ENCODE measurements at places on chromosomes 4 and X.

- no peak for DNase-seq
These were observed 71.7 kb downstream of the SLC2A9 start for GRCh38 chr4:9949573-9949972.

DNA sequence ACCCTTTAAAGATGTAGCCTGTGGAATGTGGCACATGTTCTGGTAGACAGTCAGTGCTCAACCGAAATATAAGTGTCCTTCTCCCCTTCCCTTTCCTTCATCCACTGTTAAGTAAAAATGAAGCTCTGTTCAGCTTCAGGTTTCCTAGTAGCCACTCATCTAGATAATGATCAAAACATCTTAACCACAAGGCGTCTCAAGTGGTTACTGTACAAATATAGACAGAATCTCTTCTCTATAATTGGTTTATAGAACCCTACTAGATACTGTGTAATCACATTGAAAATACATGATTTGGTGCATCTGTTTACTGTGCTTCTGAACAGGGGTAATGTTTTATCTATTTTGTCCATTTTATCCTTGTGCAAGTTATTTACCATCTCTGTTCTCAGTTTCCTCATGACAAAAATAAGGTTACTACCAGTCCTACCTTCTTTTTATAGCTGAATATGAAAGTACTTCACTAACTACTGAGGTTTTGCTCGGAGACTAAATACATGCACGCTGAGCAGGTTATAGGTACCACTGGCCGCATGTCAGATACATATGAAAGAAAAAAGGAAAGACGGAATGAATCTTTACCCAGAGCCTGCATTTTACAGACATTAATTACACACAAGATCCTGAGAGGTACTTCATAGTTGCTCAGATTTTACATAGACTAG lies 20.3 kb upstream of the SLC25A4 start:
- DNase-seq: no peak

DNA sequence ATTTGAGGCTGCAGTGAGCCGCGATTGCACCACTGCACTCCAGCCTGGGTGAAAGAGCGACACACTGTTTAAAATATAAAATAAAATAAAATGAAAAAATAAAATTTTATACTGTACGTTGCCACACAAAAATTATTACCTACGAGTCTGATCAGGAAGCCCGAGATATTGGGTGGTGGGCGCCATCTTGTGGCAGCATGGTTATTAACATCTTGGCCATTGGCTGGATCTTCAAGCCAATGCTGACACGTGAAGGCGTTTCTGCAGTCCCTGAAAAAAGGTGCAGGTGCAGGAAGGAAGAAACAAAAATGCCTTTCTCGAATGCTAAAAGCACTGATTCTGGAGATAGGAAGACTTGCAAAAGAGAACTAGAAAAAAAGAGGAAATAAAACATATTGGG lies 4.9 kb upstream of the TLR8 start:
- DNase-seq: no peak

DNA sequence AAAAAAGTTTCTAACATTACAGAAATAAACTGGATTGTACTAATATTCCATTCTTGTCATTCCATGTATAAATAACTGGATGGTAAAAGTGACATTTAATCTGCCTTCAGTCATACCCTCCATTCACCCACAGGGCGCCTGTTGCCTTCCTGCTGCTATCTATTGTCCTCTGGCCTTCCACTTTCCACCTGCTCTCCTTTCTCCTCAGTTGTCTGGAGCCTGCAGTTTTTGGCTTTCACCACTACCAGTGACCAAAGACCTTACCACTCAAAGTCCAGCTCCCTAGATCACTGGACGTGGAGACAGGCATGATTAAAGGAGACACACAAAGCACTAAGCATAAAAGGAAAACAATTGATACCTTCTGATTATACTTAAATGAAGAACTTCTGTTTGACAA lies 46.2 kb upstream of the NHS start:
- no peak for DNase-seq

DNA sequence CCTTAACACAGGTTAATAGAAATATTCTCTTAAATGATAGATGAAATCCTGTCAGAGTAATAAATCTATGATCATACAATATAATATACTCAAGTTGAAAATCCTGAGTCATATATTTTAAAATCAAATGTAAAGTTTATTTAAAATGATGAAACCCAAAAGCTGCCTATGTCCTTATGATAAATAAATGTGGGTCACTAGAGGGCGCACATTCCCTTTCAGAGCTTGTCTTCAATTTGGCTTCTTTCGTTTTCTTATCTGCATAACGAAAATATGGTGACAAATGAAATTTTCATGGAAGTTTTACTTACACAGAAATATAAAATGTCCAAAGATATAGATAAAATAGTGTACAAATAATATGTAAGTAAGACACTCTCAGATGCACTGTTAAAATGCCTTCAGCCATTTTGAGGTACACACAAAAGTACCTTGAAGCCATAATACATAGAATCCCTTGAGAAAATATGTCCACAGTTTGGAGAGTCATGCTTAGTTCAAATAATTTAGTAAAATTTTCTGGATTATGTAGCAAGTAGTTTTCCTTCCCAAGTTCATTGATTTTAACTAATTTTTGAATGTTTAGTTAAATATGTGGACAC lies 680.4 kb downstream of the DMD start:
- DNase-seq: no peak

DNA sequence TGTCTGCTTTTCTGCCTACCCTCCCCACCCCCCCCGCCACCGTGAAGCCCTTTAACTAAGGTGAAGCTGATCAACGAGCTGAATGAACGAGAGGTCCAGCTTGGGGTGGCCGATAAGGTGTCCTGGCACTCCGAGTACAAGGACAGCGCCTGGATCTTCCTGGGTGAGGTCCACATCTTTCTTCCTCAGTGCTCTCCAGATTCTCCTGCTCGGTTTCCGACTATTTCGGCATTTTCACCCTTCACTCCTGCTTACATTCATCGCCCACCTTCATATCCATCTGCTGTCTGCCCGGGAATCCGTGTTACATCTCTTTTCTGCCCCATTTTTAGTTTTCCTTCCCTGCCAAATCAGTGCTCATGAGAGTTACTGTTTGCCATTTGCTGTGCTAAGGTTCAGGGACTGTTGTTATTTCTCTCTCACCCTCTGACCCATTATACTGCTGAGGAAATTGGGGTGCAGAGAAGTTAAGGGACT lies 459 bp downstream of the RBMX2 start:
- no peak for DNase-seq
